ENCODE measurements at places on chromosomes 2 and 18.

DNA sequence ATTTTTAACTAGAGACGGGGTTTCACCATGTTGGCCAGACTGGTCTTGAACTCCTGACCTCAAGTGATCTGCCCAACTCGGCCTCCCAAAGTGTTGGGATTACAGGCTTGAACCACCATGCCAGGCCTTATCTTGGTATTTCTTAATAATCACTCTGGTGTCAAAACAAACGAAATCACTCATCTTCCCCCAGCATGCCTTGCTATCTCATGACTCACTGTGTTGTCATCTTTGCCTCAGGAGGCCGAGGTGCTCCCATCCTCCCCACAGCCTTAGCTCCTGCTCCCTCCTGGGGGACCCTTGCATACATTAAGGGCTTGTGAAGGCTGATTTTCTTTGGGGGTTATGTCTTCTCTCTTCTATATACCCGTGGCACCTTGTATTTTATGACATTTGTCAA is 250.1 kb upstream of the DPP10 start:
- no peak for DNase-seq

- no peak for DNase-seq
Observed at GRCh38 chr2:30282721-30283120, 51.4 kb downstream of the LBH start.

- no peak for DNase-seq
Observed at GRCh38 chr2:148540022-148540421, 104.5 kb upstream of the EPC2 start.

DNA sequence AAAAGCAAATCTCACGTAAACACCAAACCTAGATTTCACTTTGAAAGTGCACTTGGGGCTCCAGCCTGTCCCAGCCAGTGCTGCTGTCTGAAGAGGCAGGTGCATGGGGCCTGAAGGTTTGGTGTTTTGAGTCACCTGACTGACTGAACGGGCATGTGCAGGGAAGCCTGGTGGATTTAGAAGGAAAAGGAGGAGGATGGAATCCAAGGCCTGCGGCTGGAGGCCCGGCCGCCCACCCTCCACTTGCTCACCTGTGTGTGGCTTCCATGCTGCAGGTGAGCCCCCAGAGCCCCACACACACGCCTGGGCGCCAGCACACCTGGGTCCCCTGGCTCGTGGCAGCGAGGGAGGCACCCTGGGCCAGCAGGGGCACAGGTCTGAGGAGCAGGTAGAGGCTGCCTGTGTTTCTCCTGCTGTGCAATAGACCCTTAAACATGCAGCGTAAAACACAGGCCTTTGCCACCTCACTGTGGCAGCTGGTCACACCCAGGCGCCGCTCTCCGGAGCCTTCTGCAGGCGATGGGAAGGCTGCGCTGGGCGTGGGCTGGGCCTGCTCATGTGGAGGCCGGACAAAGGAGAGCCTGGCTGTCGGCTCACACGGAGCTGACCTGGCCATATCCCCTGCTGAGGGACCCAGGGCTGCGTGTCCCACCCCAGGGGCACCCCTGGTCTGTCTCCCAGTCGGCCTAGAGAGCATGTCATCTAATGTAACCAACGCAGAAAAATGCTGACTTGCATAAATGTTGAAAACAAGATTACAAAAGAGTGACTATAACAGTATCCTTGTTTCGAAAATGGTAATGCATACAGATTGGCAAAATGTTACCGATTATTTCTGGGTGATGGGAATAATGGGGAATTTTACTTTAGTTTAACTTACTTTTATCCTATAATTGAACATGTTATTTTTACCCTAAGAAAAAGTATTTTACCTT is 71.3 kb downstream of the TMEM18 start:
- DNase-seq: no peak

GRCh38 chr2:200494048-200494447 is 15.8 kb downstream of the KCTD18 start:
- DNase-seq: no peak

- DNase-seq: no peak
Observed at GRCh38 chr2:28336982-28337627, 55.6 kb upstream of the FOSL2 start.

DNA sequence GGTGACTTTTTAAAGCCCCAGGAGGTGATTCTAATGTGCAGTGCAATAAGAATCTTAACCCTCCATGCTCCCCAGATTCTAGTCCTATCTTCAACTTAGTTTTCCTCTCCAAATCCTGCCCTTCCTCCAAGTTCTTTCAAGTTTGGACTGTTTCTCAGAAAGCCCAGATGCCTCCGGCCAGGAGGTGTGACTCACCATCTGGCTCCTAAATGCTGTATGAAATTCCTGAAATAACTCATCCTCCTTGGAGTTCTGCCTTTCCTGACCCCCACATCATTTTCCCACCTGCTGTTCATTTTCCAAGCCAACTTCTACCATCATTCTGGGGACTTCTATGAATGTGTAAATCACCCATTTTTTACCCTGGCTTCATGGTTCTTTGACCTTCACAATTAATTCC is 118.2 kb upstream of the NOL4 start:
- DNase-seq: no peak

DNA sequence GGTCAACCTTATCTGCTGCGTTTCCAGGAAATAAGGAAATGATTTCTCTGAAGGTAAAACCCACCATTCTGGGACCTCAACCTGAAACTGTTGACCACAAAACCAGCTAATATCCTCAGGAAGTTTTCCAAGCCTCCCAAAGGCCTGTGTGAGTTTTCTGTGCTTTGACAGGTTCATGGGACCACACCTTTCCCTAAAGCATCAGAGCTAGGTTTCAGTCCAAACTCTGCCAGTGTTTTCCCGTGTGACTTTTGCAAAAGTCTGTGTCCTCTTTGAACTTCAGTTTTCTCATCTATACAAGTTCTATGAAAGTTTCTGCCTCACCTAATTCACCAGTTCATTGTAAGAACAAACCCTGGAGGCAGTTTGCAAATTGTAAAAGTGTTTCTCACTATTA is 39.8 kb downstream of the VSNL1 start:
- no peak for DNase-seq
